Activated CD4-positive, CD25-positive, alpha-beta regulatory T cell (primary cell): ENCODE measurements at places on chromosomes 4 and X.

GRCh38 chr4:142045996-142046395, 409.6 kb downstream of the IL15 start:
- no peak for DNase-seq

DNA sequence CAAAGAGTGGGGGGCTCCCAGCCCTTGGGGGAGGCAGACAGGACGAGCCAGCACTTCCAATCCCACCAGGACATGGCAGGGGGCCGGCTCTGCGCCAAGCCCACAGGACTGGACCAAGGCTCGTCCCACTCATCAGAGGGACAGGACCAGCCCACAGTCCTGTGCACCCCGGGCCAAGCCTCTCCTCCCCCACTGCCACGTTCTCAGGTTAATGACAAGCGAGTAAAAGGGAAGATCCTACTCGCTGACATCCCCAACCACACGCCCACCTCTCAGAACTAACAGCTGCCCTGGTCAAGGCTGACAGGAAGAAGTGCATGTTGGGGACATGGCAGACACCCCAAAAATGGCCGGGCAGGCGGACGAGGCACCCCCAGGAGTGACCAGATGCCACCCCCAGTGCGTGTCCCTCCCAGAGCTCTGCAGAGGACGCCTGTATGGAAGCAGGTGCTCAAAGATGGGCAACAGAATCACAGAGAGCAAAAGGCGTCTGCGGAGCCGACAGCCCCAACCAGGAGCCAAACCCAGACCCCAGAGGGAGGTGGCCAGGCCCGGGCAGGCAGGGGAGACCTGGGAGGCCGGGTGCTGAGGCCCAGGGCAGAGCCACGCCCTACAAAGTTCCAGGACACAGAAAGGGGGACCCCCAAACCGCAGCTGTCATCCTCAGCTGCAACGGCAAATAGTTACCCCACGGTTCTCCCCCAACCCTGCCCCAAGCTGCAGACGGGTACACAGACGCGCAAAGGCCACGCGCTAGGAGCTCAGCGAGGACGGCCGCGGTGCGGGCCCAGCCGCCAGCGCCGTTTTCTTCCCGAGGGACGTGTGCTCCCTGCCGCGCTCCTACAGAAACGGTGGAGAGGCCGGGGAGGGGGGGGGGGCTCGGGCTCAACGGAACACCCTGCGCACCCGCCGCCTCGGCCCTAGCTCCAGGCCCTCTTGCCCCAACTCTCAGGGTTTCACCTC, 1.7 kb downstream of the CTBP1 start:
- DNase-seq: no peak

DNA sequence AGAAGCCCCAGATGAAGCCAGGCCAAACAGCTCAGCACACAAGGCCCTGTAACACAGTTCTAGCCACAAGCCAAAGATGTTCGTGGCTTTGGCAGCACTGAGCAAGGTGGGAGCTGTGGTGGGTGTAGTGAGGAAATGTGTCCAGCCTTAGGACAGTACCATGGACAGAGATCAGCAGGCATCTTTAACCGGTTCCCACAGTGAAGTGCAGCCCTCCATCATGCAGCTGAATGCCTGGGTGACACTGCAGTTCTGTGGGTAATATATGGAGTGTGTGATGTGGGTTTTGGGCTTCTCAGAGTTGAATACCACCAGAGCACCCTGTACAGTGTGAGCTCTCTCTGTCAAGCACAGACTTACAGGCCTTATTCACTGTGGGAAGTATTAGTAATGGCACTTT, 6.0 kb upstream of the NEXMIF start:
- no peak for DNase-seq

DNA sequence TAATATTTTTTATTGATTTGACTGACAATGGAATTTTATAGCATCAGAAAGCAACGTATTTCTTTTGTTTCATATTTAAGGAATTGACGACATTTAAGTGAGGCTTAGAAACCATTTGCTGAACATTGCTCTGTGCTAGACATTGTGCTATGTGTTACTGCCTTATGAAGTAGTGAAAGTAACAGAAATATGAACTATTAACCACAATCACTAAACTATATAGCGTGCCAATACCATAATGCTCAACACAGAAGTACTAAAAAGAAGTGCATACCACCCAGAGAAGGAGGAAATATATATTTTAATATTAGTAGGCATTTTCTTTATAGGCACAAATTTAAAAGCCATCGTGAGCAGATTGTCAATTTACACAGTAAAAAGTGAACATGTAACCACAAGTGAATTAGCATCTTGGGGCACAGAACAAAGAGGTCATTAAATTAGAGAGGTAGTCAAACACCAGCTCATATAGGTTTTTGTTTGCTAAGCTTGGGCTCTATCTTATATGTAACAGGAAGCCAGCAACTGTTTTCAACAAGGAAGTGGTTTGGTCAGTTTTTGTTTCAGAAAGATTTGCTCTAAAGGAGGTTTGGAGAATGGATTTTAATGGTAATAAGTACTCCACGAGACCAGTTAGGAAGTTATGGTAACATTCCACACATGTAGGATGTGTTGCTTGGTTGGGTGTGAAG, 270.7 kb downstream of the GRXCR1 start:
- no peak for DNase-seq

DNA sequence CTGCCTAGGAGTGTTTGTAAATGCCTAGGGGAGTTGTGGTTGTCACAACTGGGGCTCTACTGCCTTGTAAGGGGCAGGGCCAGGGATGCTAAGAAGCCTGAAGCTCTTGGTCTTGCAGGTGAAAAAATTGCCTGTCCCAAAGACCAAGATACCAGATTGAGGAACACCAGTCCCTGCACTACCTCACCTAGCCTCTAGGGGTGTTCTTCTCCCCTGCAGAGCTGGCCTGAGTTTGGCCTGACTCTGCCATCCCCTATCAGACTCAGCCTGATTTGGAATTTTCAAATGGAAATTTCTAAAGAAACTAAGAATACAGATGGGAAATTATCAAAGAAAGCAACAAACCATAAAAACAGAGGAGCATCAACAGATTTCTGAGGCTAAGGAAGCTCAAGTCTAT, 90.4 kb downstream of the ZC4H2 start:
- DNase-seq: no peak

DNA sequence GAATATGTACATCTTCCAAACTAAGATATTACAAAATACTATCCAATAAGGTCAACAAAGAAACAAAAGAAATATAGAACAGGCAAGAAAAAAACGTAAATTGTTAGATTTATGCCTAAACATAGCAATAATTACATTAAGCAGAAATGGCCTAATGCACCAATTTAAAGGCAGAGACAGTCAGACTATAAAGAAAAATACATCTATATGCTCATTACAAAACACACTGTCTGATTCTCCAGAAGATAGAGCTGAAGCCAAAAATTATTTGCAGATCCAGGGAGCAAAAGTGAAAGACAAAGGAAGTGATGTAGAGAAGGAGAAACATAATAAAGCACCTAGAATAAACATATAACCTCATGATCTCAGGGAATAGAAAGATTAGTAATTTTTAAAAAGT, 246.9 kb downstream of the PAPSS1 start:
- no peak for DNase-seq

DNA sequence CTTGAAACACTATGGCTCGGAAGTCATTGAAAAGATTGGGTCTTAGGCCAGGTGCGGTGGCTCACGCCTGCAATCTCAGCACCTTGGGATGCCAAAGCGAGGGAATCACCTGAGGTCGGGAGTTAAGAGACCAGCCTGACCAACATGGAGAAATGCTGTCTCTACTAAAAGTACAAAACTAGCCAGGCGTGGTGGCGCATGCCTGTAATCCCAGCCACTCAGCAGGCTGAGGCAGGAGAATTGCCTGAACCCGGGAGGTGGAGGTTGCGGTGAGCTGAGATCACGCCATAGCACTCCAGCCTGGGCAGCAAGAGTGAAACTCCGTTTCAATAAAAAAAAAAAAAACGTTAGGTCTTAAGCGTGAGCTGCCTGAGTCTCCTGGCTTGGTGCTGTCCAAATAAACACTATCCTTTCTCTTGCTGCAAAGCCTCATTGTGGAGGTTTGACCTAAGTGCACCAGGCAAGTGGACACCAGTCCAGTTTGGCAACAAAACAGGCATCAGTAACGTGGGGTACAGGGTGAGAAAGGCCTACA, 185.9 kb downstream of the DHRSX start:
- DNase-seq: no peak

DNA sequence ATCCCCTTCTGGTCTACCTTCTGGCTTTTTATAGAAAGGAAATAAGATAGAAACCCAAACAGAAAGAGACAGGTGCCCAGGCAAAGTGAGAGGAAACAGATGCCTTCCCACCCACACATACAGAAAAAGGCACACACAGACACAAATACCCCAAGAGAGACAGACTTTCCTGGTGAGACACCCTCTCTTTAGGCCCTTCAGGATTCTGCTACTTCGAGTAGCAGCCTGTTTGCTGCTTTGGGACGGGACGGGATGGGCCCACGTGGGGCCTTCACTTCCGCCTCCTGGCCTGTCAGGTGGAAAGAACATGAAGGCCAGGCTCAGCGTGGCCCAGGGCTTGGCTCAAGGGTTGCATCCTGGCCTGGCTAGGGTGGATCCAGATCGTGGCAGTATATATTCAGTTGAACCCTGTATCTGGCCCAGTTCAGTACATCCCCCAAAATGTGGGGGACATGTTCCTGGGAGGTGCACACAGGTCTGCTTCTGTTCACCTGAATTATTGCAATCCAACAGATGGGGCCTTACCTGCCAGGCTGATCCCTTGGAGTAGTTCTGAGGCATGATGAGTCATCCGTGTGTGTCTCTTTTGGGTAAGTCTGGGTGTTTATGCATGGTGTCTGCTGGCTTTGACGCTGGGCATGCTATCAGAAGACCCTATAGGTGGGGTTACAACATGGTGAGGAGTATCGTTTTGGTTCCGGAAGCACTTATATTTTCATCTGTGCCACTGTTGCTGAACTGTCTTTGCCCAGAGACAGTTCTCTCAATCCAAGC, 2.4 kb downstream of the ZNF275 start:
- no peak for DNase-seq

DNA sequence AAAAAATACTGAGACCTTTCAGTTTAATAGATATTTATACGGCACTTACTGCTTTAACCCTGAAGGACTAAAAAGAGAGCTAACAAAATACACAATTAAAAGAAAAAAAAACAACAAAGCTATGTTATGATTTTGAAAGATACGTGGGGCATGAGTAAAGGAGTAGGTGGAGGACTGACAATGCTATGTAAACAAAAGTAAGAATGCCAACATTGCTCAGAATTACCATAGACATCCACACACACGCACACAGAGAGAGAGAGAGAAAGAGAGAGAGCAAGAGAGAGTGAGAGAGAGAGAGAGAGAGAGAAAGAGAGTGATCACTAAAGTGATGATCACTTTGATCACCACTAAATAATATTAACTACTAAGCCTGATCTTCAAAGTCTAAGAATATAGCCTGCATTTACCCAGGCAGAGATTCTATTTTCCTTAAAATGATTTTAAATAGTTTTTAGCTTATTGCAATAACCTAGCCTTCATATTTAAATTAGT, 313.9 kb upstream of the SPANXN4 start:
- no peak for DNase-seq

DNA sequence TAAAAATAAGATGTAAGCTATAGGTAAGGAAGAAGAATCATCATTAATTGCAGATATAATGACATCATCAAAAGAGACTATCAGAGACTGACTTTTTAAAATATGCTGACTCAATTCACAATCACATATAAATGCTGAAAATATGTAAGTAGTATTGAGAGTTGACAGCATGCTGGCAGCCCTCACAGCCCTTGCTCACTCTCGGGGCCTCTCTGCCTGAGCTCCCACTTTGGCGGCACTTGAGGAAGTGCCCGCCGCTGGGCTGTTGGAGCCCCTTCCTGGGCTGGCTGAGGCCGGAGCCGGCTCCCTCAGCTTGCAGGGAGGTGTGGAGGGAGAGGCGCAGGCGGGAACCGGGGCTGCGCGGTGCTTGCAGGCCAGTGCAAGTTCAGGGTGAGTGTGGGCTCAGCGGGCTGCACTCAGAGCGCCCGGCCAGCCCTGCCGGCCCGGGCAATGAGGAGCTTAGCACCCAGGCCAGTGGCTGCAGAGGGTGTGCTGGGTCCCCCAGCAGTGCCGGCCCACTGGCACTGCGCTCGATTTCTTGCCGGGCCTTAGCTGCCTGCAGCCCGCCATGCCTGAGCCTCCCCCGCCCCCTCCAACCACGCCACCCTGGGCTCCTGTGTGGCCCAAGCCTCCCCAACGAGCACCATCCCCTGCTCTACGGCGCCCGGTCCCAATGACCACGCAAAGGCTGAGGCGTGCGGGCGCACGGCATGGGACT, 68.9 kb downstream of the RAB28 start:
- DNase-seq: no peak

GRCh38 chrX:30530606-30531005, 47.0 kb downstream of the TASL start:
- DNase-seq: no peak

- no peak for DNase-seq
These were observed 368.0 kb downstream of the GBA3 start for GRCh38 chr4:23060776-23061175.
